ENCODE measurements at places on chromosomes 7 and 10.

- DNase-seq = no peak
Observed at GRCh38 chr7:108376206-108376605, 80.0 kb downstream of the NRCAM start.

DNA sequence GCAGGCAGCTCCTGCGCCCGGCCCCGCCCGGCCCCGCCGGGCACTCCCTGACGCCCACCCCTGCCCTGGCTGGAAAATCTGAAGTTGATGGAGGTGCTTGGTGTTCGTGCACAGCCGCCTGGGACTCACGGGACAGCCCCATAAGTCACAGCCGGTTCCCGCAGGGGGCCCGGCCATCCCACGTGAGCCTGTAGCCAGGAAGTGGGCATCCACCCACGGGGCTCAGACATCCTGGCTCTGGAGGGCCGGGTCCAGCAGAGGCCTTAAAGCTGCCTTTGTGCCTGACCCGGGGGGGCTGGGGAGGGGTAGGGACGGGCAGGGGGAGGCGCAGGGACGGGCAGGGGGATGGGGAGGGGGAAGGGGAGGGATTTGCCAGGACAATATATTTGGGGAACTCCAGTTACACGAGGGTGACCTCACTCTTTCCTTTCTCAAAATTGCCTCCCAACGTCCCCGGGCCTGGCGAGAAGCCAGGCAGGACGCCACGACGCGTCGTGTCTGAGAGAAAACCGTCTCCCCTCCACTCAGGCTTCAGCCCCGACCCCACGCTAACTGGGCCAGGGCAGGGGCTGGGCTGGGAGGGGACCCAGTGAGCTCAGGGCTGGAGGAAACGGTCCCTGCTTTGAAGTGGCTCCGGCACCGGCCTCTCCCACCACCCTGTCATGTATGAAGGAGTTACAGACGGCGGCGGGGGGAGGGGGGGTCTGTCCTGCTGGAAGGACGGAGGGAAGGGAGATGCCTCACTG lies 82.1 kb upstream of the PDGFA start:
- no peak for DNase-seq

GRCh38 chr10:122658356-122659049 lies 41.1 kb downstream of the C10orf120 start:
- no peak for DNase-seq

- no peak for DNase-seq
Observed at GRCh38 chr7:9983048-9983447, 990.6 kb upstream of the PHF14 start.

- no peak for DNase-seq
Observed at GRCh38 chr7:148884049-148884298, at the start of gene EZH2. Gene EZH2, minus strand, starts transcription at chr7:148884291. Its CDS starts 36,993 bp downstream, at chr7:148847298.

DNA sequence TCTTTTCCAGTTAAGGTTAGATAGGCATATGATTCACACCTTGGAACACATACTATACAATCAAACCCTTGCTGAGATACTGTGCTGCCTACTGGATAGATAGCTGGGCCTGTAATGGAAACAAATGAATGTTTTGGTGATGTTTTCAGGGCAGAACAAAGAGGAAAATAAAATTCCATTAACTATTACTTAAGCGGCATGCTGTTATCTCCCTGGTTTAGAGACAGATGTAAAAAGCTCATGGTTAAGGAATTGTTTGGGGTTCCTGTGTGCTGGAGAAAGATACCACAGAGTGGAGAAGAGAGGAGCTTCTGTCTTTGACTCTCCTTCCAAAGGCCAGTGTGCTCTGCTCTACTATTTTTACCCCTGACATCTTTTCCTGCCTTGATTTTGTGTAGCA lies 341.1 kb downstream of the PLXDC2 start:
- DNase-seq = no peak

- no peak for DNase-seq
Observed at GRCh38 chr7:104931181-104931781, 82.7 kb upstream of the KMT2E start.

GRCh38 chr10:62618576-62619412 lies 185.7 kb upstream of the ADO start:
- no peak for DNase-seq

DNA sequence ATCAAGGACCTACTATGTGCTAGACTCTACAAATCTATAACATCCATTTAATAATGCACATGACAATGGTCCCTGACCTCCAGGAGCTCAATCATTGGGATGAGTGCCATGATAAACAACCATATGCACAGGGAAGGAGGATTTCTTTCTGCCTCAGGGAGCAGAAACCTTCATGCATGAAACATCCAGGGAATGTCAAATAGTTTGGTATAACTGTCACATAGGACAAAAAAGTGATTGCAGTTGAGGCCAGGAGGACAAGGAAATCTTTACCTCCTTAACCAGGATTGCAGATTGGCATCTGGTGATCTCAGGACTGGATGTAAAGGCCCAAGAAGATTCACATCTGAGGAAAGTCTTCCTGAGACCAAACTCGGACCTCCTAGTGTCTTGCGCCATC lies 993.1 kb downstream of the KCNMA1 start:
- no peak for DNase-seq

DNA sequence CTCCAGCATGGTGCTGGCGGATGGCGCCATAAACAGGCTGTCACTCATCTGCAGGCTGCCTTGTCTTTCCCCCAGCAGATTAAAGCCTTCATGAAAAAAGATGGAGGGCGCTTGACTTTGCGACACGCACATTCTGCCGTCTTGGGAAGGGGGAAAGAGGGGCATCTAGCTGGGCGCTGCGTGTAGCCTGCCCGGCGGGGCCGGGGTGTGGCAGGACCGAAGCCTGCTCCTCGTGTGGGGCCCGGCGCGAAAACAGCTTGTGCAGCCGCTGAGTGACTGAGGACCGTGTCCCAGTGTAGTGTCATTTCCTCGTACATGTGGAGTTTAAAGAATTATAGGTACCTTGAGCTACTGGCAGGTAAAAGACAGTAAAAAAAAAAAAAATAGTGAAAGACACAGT lies 97.9 kb downstream of the MGMT start:
- no peak for DNase-seq
